ENCODE measurements at places on chromosomes 16 and 17. TPM values are rescaled to one million over a fixed set of nuclear protein-coding genes. Genes with fewer than 3 reads are reported as not detected.

DNA sequence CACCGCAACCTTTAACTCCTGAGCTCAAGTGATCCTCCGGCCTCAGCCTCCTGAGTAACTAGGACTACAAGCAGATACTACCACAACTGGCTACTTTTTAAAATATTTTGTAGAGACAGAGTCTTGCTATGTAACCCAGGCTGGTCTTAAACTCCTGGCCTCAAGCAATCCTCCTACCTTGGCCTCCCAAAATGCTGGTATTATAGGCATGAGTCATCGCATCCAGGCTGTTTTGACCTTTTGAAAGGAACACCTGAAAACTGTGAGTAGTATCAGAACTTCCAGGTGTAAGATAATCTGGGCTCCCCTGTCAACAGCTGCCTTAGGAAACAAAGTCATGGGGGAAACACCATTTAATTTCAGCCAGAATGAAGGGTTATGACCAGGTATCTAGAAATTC lies 77.5 kb downstream of the CYTH1 start:
- DNase-seq: no peak

DNA sequence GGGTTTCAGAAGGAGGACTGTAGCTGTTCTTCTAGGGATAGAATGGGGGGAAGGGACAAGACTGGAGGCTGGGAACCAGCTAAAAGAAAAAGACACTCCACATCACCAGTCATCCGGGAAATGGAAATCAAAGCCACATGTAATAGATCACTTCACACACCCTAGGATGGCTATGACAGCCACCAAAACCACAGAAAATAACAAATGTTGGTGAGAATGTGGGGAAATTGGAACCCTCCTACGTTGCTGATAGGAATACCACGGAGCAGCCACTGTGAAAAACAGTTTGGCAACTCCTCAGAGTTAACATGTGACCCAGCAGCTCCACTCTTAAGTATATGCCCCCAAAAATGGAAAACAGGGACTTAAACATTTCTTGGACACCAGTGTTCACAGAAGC lies 2.3 kb downstream of the TLE7 start:
- DNase-seq: no peak

CDH5 gene
- not detected for total RNA-seq

CBFA2T3 gene
- total RNA-seq: 1.3 TPM
